ENCODE measurements at places on chromosomes 1 and 21.

GRCh38 chr1:67110352-67110751 lies 24.4 kb downstream of the C1orf141 start:
- no peak for DNase-seq

GRCh38 chr1:165828103-165828668 lies 772 bp downstream of the UCK2 start:
- peak; percentile 67 for DNase-seq

GRCh38 chr1:198776602-198777029 lies 137.8 kb downstream of the PTPRC start:
- DNase-seq: no peak

GRCh38 chr1:235073968-235074522 lies 54.6 kb downstream of the TOMM20 start:
- DNase-seq: no peak

- no peak for DNase-seq
Measured at GRCh38 chr1:54276617-54277450, 76.9 kb downstream of the MRPL37 start.

- DNase-seq: no peak
Measured at GRCh38 chr1:39685071-39685470, 6.2 kb downstream of the HPCAL4 start.

- DNase-seq: no peak
Measured at GRCh38 chr1:56569661-56570060, 9.7 kb downstream of the PLPP3 start.

DNA sequence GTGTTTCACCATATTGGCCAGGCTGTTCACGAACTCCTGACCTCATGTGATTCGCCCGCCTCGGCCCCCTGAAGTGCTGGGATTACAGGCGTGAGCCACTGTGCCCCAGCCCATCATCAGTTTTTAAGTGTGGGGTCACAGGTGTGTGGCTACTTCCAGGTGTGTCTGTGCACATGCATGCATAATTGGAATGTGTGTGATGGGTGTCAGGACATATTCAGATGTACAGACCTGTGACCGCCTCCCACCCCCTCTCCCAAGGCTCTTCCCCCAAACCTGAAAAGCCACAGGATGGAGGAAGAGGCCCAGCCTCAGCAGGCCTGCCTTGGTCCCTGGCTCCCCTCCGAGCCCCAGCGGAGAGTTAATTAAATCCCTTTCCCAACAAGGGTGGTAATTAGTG lies 37.3 kb upstream of the CSF3R start:
- DNase-seq: no peak

- DNase-seq: no peak
Measured at GRCh38 chr1:41629141-41629540, 144.7 kb upstream of the EDN2 start.

DNA sequence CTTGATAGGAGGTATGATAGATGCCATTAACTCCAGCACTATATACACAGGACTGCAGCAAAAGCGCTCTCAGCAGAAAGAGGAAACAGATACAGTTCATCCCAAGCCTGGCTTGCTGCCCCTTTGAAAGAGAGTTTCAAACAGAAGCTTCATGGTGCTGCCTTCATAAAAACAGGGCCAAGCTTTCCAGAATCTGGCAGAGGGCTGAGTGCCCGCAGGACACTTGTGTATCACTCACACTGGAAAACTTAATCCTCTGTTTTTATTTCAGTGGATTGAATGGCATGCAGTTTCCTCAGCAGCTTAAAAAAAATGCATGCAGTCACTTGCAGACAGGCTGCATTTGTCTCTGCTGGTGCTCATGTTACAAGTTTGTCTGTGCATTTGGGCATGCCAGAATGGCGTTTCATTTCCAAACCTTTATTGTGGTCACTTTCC lies 40.4 kb downstream of the KCNJ15 start:
- no peak for DNase-seq
